OCI-LY7 (cell line): ENCODE measurements at places on chromosomes 7 and 10.

GRCh38 chr10:126586128-126586527, 84.4 kb downstream of the C10orf90 start:
- DNase-seq = no peak

DNA sequence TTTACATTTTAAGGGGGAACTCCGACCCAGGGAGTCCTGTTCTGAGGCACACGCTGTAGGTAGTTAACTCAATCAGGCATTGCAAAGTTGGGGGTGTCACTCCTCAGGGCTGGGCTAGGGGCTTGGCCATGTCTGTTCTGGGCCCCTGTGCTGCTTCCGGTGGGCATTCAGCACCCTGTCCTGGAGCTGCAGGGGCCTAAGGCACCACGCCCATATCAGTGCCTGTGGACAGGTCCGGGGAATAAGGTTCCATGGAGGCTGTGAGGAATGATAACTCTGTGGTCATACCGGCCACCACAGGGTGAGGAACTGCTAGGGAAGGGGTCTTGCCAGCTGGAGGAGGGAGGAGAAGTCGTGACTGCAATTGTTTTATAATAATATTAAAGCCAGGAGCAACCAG, 539.1 kb upstream of the FOXK1 start:
- no peak for DNase-seq

DNA sequence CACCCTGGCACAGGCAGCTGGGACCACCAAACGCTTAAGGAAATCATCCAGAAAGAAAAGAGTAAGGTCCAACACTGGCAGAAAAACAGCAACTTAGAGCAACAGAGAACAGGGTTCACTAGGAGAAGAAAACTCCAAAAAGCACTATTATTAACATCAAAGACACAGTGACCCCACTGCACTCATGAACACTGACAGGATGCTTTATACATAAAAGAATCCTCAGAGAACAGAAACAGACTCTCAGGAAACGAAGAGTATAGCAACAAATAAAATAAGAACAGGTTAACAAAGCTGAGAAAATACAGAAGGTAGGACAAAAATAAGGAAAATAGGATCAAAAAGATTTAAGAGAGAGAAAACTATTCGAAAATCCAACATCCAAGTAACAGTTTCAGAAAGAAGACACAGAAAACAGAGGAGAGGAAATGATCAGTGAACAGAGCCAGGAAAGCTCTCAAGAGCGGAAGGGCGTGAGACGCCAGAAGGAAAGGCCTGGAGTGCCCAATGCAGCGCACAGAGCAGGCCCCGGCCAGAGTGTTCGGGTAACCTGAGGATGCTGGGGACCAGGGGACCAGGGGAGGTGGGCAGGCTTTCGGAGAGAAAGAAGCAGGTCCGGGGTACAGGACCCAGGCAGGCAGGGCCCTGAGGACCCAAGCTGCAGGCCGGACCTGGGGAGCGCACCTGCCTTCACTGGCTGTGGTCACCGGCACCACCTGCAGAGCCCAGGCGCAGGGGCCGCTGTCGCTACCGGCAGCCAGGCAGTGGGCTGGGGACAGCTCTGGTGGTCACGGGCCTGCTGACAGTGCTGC, 258.2 kb downstream of the MAD1L1 start:
- no peak for DNase-seq

GRCh38 chr7:104371216-104371979, 43.0 kb downstream of the LHFPL3 start:
- no peak for DNase-seq

DNA sequence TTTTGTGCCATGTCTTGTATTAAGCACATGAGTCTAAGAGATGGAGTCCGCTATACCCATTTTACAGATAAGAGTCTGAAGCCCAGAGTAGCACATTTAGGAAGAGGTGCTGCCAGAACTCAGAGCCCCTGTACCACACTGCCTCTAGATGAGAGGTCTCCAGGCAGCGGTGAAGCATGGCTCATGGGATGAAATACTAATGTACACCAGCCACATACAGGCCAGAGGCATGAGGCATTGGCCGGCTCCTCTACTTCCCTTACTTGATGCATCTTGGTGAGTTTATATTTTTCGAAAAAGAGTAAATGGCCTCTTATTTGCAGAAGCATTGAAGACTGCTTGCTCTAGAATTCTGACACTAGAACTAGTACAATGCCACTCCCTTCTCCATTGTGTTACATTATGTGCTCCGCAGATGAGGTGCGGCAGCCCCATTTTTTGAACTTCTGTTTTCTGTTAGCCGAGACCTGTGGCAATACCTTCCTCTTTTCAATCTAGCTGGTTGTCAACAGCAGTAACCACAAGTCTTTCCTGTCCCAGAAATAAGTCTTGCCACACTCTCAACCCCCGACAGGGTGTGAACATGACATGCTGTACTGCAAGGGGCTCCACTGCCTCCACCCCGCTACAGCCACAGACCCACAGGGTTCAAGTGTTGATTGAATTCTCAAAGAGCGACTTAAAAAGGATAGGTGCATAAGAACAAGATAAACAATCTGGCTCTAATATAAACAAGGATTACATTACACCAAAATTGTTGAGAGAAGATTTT, 145.3 kb downstream of the CELF2 start:
- DNase-seq = peak; percentile 90

- DNase-seq = no peak
These were observed 2.9 kb upstream of the ATP6V0E2 start for GRCh38 chr7:149870701-149871483.

DNA sequence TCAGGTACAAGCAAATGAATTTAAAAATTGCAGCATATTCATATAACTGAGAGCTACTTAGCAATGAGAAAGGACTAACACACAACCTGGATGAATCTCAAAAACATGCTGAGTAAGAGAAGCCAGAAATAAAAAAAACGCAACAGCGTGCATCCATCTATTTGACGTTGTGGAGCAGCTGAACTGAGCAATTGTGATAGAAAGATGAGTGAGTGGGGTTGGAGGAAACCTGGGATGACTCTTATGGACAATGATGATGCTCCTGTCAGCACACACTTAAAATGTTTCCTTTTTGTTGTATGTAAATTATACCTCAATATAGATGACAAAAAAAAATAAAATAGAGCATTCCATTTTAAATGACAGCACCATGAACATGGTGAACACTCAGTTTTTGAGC, 36.0 kb upstream of the AKR1E2 start:
- DNase-seq = no peak

- no peak for DNase-seq
These were observed 34.8 kb downstream of the SLC25A13 start for GRCh38 chr7:96287132-96287531.

DNA sequence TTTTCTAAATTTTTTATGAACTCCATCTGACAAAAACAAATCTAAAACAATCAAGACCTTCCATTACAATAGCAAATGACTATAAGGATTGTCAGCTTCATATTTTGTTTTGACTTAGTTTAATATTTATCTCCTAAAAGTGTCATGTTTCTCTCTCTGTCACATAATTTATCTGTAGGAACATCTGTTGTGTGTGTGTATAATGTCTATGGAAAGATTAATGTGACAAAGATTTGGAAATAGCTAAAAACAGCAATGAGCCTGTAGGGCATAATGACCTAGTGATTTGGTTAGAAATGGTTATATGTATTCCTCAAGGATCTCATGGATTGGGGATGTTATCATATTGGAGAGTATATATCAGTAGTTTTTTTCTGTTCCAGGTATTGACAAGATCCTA, 69.6 kb upstream of the MDFIC start:
- DNase-seq = no peak

- no peak for DNase-seq
These were observed 61.9 kb downstream of the CACUL1 start for GRCh38 chr10:118692872-118693271.

- no peak for DNase-seq
These were observed 197.7 kb downstream of the TCERG1L start for GRCh38 chr10:131113709-131114291.
